ENCODE measurements at places on chromosomes 6 and 20.
A peak's percentile ranks its signal among the peaks of the same experiment; 100 is the strongest.

GRCh38 chr6:111278731-111279130 is 191.4 kb downstream of the SLC16A10 start:
- no peak for DNase-seq

GRCh38 chr6:56407883-56408410 is 160.6 kb upstream of the COL21A1 start:
- DNase-seq: no peak

DNA sequence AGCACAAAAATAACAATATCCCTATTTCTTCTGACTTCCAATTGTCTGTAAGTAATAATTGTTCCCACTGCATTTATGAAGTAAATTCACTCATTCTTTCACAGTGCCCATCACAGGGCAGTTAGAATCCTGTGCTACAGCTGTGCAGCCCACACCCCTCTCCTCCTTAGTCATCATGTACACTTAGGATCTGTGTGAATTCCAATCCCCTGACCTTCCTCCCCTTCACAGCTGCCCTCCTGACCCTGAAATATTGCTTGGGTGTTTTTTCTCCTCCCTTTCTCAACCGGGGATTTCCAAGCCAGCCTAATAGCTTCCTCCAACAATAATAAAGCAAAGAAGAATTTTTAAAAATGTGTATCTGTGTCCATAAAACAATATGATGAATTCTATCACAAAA is 91.5 kb upstream of the BEND6 start:
- DNase-seq: peak; percentile 70

- no peak for DNase-seq
These were observed 327.4 kb downstream of the KIF16B start for GRCh38 chr20:16245879-16246278.

DNA sequence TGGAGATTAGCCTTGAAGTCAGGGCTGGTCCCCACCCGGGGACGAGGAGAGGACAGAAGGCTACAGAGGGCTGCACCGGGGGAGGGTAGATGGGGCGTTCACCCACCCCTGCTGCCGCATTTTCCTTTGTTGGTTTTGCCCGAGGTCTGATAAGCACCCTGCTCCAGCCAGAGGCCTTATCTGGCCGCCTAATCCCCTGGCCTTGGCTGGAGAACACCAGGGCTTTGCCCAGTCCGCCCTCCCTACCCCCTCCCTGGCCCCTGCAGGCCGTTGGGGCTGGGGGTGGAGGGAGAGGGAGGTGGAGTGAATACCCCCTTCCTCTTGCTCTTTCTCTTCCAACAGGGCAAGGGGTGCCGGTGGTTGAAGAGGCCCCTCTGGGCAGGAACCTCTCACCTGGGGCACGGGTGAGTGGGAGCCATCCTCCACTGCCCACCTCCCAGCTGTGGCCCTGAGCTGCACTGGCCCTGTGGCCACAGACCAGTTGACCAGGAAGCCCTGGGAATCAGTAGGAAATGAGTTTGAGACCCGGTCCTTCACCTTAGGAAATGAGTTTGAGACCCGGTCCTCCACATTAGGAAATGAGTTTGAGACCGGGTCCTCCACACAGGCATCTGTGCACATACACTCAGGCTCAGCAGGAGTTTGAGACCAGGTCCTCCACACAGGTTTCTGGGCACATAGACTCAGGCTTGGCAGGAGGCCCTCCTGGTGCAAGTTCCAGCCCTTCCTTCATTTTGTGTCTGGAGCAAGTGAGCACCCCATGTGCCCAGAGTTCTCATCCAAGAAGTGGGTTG is 12.0 kb upstream of the GATA5 start:
- no peak for DNase-seq

GRCh38 chr6:2626401-2626800 is 124.3 kb downstream of the MYLK4 start:
- DNase-seq: no peak

GRCh38 chr6:34132486-34133185 is 13.3 kb downstream of the GRM4 start:
- DNase-seq: peak; percentile 53

GRCh38 chr20:16216227-16216913 is 356.9 kb downstream of the KIF16B start:
- DNase-seq: no peak

- DNase-seq: no peak
These were observed 56.9 kb upstream of the FOXP4 start for GRCh38 chr6:41489120-41489851.

DNA sequence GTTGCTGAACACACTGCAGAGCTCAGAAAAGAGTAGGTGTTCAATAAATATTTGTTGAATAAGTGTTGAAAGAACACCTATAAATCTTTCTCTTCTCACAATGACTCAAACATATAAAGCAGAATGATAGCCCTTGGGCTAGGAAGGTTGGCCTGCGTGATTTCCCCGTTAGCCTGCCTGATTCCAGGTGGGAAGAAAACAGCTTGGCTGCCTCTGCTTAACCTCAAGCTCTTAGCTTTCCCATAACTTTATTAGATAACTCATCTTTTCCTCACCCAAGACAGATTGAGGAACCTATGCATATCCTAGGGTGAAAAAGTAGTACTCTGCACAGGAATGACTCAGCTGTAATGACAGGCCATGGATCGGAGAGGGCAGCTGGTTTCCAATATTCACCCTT is 300.3 kb upstream of the ID4 start:
- no peak for DNase-seq

DNA sequence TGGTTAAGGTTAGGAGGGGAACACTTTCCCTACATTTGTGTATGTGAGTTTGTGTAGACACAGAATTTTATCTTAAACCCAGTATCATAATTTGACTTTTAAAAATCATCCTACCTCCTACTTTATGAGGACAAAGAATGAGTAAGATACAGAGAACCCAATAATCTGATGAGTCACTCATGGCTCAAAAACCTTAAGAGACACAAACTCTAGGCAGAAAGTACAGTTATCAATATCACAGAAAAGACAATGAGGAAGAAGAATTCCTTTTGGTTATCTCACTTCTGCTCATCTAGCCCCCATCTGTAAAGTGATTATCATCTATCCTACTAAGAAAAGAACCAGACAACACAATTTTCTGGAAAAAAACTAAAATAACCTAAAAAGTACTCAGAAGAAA is 87.7 kb downstream of the EPB41L2 start:
- no peak for DNase-seq

DNA sequence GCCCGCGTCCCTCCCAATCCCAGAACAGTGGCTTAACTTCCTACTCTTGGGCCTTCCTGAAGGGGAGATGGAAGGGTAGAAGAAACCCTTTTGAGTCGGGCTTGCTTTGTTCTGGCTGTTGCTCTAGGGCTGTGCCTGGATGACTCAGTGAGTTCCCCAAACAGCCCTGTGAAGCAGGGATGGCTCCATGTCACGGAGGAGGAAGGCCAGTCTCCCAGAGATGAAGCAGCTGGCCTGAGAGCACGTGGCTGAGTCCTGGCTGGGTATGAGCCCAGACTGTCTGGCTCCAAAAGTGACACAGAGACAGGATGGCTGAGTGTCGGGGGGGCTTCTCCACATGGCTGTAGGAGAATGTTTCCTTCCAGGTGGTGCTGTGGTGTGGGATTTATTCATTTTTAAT is 4.6 kb downstream of the SYTL3 start:
- DNase-seq: peak; percentile 38
